ENCODE measurements at places on chromosomes 1 and 21.

- DNase-seq, result no peak
These were observed 48.6 kb downstream of the CTH start for GRCh38 chr1:70459496-70460225.

GRCh38 chr1:200510228-200510623, 100.4 kb upstream of the ZNF281 start:
- peak; percentile 86 for DNase-seq

GRCh38 chr21:38039369-38039768, 123.1 kb upstream of the KCNJ6 start:
- DNase-seq, result no peak

GRCh38 chr1:38608202-38608864, 251.2 kb downstream of the RRAGC start:
- DNase-seq, result peak; percentile 42

- no peak for DNase-seq
These were observed 41.3 kb upstream of the OSBPL9 start for GRCh38 chr1:51575406-51576084.

GRCh38 chr1:198298640-198299039, 141.8 kb downstream of the NEK7 start:
- DNase-seq, result peak; percentile 17

GRCh38 chr1:11384170-11384554, 94.8 kb upstream of the DISP3 start:
- DNase-seq, result no peak

DNA sequence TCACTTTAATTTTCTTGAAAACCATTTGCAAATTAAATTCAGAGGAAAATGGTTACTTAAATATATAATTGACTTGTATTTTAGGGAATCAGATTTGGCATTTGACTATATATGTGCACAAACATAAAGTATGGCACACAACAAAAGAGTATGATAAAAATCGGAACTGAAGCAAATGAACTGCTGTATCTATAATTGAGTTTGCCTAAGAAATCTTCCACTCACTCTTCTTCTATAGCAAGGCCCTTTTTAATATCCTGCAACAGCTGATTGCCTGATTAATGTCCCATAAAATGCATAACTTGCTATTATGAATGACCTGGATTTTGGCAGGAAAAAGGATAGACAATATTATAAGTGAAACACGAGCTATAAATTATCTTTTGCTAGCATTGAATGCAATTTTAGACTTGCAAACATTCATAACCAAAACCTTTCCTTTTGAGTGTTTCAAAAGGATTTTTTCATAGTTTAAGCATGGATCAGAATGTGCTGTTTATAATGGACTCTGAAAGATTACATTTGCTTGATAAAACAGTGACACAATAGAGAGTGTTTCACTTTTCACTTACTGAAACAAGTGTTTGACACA, 2204.3 kb downstream of the MRPL39 start:
- peak; percentile 97 for DNase-seq

DNA sequence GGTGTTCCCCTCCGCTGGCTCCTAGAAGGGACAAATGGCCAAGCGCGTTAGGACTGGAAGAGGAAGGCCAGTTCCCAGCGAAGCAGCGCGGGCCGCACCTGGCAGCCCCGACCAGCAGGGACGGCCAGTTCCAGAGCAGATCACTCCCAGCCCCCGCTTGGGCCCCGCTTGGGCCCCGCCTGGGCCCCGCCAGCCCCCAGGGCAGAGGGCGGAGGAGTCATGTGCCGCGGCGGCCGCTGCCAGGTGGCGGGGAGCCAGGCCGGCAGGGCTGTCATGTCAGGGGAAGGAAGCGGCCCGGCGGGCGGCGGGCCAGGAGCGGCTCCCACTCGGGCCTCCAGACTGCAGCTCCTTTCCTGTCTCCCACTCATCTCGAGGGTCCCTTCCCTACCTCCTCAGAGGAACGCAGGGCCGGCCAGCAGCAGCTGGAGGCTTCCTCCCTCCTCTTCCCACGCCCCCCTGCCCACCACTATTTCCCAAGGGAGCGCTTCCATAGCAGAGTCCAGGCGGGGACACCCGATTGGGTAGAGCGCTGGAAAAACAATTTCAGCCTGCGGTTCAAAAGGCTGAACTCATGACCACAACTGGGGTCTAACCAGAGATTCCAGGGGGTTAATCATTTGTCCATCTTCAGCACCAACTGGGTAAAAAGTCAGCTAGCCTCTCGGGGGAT, 16.5 kb downstream of the ZNF697 start:
- peak; percentile 82 for DNase-seq

GRCh38 chr1:64545118-64545843, 75.4 kb downstream of the CACHD1 start:
- no peak for DNase-seq

DNA sequence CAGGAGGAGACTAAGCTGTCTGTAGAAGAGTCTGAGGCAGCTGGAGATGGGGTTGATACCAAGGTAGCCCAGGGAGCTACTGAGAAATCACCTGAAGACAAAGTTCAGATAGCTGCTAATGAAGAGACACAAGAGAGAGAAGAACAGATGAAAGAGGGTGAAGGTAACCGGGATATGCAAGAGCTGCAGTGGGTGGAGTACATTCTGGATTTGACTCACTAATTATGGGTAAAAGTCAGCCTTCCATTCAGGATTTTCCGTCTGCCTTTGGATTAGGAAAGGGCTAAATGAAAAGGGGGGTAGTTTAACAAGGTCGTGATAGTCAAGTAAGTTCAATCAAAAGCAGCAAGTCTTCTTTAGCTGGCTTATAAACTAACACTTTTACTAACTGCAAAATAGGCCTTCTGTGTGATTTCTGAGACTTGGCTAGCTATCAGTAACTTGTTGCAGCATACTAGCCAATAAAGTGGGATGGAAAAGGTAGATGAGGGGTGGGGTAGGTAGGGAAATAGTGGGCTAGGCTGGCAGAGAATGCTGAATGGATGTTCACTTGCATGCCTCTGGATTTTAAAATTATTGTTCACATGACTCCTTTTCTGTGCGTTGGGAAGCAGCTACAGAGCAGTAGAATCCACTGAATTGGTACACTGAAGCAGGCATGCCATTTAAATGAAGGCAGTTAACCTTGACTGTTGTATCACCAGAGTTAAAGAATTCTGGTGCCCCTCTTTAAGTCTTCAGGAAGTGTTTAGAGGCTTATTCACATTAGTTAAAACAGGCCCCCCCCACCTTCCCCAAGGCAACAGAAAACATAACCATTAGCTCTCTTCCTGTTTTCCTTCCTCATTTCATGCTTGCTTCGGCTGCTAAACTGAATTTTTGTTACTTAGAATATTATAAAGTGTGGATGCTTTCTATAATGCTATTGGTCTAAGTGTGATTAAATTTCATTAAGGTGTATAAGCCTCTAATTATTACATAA, 15.4 kb downstream of the CCDC17 start:
- DNase-seq, result no peak

- DNase-seq, result peak; percentile 18
These were observed 7.9 kb downstream of the ACAP3 start for GRCh38 chr1:1299686-1300351.

DNA sequence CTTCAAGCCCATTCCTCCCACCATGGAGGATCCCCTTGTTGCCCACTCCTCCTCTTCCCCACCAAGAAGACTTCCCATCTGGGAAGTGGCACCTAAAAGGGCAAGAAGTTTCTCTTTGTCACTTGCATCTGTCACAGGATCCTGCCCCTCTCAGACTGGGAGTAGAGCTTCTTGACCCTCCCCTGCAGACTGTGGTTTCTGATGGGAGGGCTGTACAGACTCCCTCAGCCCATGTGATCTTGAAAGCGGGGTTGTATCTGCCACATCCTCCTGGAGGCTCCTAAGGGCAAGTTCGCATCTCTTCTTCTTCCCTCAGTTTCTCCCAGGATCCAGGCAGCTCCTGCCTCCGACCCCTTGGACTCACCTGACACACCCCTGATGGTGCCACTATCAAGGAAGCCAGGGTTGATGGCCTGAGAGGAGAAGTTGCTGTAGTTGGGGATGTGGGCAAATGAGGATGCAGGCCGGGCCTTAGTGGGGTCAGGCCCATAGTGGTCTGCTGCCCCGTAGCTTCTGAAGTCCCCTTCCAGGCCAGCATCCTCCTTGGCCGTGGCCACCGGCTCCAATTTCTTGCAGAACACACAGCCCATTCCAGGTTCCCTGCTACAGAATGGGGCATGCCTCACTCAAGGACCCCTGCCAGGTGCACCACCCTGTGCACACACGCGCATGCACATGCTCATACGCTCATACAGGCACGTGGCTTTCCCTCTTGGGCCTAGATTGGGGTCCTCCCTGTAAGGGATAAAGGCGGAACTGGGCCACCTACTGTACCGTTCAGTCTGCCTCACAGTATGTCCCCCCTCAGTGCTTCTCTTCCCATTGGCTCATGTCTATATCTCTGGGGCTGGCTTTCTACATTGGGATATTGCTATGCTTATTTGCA, 11.4 kb downstream of the FGR start:
- DNase-seq, result no peak
